Thoracic aorta (tissue), 2 donors: ENCODE measurements at places on chromosomes 11 and 22.

- DNase-seq, result no peak
Observed at GRCh38 chr22:37320726-37321677, 38.7 kb downstream of the CYTH4 start.

DNA sequence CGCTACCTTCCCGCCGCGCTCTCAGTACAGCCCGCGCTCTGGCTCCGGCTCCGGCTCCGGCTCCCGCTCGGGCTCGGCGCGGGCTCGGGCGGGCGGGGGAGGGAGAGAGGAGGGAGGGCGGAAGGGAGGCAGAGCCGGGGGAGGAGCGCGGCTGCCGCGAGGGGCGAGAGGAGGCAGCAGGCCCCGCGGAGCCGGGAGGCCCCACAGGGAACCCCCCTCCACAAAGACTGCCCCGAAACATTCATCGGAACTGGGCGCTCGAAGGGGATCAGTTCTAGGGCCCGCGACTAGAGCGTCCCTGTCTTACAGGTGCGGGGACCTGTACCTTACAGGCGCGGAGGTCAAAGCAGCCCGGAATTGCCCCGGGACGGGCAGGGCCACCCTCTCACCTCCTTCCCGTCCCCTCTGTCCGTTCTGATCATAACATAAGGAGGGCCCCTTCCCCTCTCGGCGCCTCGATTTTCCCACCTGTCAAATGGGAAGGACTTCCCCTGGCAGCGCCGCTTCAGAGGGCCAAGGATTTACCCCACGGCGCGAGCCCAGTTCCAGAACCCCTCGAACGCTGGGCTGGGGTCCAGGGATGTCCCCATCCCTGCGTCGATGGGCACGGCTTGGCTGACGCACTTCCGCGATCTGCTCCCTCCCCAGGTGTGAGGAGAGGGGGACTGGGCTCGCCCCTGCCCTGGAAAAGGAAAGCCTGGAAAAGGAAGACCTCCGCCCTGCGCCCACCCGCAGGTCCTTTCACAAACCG is at the start of gene SHISA8:
SHISA8 (minus strand) TSS at position 40 of the 751 bp plus-strand sequence. CDS start 407 bp downstream, outside the sequence.
- no peak for DNase-seq

DNA sequence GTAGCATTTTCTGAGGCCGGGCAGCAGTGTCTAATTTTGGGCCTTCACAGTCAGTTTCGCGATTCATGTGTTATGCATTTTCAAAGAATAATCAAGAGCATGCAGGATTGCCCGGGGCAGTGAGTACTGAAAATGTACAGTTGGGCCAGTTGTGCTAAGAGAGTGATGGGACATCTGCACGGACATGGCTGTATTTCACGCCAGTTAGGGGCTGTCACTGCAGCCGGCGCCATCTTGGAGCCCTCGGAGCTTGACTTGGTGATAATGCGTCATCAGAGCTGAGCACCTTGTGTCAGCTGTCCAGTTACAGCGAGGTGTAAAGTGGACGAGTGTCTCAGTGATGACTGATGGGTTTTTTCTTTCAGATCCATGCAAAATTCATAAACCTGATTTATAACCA is 188.9 kb downstream of the TBC1D22A start:
- no peak for DNase-seq

- no peak for DNase-seq
Observed at GRCh38 chr11:27183672-27184457, 143.2 kb downstream of the BBOX1 start.

GRCh38 chr11:99952816-99953215 is 734.3 kb upstream of the ARHGAP42 start:
- no peak for DNase-seq

- DNase-seq, result no peak
Observed at GRCh38 chr22:36740716-36741115, 35.2 kb downstream of the IFT27 start.

- no peak for DNase-seq
Observed at GRCh38 chr11:82494988-82495432, 238.7 kb downstream of the FAM181B start.

DNA sequence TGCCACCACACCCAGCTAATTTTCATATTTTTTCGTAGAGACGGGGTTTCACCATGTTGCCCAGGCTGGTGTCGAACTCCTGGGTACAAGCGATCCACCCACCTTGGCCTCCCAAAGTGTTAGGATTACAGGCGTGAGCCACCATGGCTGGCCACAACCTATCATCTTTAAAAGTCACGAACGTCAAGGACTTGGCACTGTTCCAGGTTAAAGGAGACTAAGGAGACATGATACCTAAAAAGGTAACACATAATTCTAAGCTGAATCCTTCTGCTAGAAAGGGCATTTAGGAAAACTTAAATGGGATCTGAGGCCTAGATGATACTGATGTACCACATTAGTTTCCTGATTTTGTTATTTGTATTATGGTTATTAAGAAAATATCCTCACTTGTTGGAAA is 43.3 kb upstream of the SYT9 start:
- no peak for DNase-seq
